ENCODE measurements at places on chromosomes 11 and 22. TPM values are rescaled to one million over a fixed set of nuclear protein-coding genes. Genes with fewer than 3 reads are reported as not detected.

DNA sequence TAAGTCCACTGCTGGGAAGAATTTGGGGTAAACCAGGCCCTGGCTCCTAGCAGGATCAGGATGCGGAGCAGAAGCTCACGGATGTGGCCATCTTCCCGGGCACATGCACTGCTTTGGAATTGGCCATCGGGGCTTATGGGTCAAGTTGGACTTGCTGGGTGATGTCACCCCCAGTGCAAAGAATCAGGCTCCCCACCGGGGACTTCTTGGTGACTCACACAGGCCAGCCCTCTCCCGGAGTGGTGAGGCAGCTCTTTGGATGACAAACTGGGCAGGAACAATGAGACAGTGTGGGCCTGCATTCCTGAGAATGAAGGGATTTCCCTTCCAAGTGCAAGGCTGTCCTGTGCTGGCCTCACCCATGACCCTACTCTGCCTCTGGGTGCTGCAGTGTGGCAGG is 128.8 kb upstream of the ANO1 start:
- no peak for DNase-seq

- DNase-seq = no peak
These were observed 53.6 kb downstream of the GRAMD4 start for GRCh38 chr22:46673662-46674236.

DNA sequence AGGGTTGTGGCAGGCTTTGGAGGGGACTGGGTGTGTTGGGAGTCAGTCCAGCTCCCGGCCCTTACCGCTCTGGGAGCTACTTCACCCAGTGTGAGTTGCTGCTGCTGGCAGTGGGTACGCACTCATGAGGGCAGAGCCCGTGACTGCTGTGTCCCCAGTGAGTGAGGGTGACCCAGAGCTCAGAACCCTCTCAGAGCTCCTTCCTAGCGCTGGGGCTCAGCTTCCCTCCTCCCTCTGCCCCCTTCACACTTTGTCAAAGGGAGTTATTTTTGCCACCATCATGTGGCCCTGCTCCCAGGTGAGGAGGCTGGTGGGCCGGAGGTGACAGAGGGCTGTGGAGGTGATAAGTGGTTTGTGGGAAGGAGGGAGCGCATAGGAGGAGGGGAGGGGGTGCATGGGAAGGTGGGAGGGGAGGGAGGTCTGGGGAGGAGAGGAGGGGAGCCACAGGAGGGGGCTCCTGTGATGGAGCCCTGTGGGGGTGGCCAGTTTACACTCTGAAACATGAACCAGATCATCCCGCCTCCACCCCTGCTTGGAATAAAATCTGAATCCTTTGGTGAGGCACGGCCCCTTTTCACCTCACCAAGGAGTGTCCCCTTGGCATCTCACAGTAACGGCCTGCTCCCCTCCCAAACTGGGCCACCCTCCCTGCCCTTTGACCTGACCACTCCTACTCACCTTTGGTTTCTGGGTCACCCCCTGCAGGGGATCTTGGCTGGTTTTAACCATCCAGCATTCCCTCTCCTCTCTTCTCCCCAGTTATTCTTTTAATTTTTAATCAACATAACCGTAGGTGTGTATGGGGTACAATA is 9.9 kb downstream of the NDUFV1 start:
- no peak for DNase-seq

DNA sequence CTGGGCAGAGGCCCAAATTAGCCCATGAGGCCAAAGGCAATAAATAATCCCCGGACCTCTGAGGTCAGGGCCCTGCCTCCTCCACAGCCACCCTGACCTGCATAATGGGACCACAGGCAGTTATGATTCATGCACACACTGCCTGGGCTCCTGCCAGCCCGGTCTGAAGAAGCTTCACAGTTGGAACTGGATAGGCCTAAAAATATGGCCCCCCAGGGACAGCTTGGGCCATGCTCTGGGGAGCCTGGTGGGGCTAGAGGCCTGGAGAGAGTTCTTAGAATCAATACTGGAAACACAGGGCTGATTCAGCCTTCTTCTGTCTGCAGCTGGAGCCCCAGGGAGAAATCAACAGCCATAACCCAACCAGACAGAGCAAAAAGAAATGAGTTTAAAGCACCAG is 112.8 kb upstream of the CADM1 start:
- DNase-seq = no peak

DNA sequence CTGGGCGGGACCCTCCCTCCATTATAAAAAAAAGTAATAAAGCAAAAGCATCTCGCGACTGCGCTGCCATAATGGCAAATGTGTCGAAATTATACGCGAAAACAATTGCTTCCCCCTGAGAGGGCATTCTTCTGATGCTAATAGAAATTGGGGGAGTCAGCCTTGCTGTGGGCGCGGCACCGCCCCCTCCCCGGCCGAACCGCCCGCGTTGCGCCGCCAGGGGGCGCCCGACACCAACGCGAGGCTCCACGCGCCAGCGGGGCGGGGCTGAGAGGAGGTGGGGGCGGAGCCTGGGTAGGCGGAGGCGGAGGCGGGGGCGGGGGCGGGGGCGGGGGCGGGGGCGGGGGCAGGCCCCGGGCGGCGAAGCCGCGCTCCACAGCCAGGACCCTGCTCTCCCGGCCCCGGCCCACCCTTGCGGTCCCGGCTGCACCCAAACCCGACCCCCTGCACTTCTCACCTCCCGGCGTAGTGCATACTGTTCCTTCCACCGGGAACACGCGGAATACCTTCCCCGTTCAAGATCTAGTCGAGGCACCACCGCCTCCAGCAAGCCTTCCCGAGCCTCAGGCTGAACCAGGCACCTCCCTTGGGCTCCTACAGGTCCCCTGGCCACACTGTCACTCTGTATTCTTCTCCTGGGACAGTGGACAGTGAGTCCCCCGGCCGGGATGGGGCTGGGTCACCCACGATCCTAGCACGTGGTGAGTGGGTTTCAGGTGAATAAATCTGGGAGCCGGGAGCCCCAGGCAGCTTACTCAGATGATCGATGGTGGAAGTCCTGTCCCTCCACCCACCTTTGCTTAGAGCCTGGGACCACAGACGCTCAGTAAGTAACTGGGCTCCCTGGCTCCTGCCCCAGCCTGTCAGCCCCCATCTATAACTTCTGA is 15.5 kb upstream of the UPK3A start:
- peak; percentile 95 for DNase-seq

DNA sequence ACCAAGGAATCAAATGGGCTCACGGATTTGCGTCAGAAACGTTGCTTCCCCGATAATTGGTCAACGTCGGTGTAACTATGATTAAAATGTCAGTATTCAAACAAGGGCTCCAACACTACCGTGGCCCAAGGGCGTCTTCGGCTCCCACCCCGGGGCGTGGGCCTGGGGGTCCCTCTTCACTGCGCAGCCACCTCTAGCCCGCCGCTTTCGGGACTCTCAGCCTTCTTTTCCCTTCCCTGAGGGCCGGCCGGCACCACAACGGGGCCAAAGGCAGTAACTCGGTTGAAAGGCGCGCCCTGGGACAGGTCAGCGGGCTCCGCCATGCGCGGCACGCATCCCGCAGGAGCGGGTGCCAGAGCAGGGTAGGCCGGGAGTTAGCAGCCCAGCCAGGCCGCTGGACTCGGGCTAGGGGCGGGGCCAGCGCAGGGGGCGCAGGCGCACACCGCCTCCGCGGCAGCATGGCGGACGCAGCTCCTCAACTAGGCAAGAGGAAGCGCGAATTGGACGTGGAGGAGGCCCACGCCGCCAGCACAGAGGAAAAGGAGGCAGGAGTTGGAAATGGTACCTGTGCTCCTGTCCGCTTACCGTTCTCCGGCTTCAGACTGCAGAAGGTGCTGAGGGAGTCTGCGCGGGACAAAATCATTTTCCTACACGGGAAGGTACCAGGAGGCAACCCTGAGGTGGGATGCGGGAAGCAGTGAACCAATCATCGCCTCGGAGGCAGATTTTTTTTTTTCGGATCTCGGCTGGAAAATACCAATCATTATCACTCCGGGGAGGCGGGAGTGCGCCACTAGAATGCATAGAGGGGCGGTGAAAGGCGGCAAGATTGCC is at the start of gene DCPS:
Gene DCPS (plus strand): TSS at position 438 of the 834 bp plus-strand sequence. CDS start 21 bp downstream, at position 459.
- peak; percentile 88 for DNase-seq

GRCh38 chr11:57512646-57513451 is 2.7 kb downstream of the SLC43A1 start:
- DNase-seq = no peak

DNA sequence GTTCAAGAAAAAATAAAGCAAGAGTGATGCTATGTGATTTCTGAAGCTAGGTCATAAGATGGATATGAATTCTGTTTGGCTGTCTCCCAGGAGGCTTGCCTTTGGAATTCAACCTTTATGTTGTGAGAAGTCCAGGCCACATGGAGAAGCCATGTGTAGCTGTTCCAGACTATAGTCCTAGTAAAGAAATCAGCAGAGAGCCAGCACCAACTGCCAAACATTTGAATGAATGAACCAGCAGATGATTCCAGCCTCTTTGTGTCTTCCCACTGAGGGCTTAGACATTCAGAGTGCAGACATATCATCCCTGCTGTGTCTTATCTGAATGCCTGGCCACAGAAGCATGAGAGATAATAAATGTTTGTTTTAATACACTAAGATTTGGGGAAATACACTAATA is 1150.6 kb downstream of the DLG2 start:
- DNase-seq = no peak

- DNase-seq = no peak
These were observed 213.9 kb upstream of the UBASH3B start for GRCh38 chr11:122441666-122442035.

GRCh38 chr11:46574656-46575055 is 19.2 kb downstream of the AMBRA1 start:
- no peak for DNase-seq

GRCh38 chr22:20299746-20300136 is 20.1 kb downstream of the DGCR6L start:
- peak; percentile 38 for DNase-seq

- peak; percentile 67 for DNase-seq
These were observed 9.0 kb upstream of the CCT8L2 start for GRCh38 chr22:16601437-16602223.

DNA sequence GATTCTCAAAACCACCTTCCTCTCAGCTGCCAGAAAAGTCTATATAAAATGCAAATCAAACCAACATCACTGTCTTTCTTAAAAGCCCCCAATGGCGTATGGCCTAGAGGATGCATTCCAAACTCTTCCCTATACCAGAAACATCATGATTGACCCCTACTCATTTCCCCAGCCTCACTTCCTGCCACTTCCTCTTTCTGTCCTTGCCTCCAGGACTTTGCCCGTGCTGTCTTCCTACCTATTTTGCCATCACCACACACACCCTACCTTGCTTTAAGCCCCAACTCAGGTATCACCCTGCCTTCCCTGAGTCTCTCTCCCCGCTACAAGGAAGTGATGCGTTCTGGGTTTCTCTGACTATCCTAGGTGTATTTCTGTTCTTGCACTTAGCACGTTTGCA is 8.1 kb downstream of the POU2AF2 start:
- no peak for DNase-seq

- DNase-seq = no peak
These were observed 53.6 kb downstream of the BCR start for GRCh38 chr22:23233752-23234408.

GRCh38 chr11:10602366-10602765 is 33.9 kb upstream of the LYVE1 start:
- DNase-seq = no peak

- no peak for DNase-seq
These were observed 10.8 kb downstream of the AHNAK start for GRCh38 chr11:62535802-62536201.

DNA sequence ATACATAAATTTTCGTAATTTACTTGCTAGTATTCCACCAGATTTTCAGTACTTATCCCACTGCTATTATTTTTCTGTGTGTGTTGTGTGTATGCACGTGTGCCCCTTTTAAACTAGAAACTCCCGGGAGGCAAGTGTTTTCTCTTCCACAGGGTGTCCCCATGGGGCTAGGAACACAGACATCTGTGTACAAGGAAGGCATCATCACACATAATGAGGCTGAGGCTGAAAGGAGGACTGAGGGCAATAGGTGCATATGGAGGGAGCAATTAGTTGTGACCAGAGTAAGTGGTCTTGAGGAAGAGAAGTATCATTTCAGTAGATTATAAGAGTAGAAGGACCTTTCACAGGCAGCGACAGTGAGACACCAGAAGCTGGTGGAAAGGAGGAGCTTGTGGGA is 2.1 kb upstream of the DPAGT1 start:
- no peak for DNase-seq

- DNase-seq = no peak
These were observed 1079.4 kb downstream of the BRD1 start for GRCh38 chr22:48748113-48748859.

GRCh38 chr11:46306296-46306853 is 28.9 kb downstream of the CREB3L1 start:
- no peak for DNase-seq

DNA sequence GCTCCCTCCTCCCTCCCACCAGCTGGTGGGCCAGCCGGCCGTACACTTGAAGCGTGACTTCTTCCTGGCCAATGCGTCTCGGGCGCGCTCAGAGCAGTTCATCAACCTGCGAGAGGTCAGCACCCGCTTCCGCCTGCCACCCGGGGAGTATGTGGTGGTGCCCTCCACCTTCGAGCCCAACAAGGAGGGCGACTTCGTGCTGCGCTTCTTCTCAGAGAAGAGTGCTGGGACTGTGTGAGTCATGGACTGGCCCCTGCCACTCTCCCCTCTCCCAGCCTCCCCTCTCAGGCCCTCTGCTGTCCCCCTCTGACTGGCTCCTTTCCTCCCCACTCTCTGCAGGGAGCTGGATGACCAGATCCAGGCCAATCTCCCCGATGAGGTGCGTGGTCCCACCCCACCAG is 24.7 kb downstream of the CAPN1 start:
- no peak for DNase-seq

- DNase-seq = peak; percentile 34
These were observed 1.5 kb downstream of the MAP6 start for GRCh38 chr11:75667255-75667830.

DNA sequence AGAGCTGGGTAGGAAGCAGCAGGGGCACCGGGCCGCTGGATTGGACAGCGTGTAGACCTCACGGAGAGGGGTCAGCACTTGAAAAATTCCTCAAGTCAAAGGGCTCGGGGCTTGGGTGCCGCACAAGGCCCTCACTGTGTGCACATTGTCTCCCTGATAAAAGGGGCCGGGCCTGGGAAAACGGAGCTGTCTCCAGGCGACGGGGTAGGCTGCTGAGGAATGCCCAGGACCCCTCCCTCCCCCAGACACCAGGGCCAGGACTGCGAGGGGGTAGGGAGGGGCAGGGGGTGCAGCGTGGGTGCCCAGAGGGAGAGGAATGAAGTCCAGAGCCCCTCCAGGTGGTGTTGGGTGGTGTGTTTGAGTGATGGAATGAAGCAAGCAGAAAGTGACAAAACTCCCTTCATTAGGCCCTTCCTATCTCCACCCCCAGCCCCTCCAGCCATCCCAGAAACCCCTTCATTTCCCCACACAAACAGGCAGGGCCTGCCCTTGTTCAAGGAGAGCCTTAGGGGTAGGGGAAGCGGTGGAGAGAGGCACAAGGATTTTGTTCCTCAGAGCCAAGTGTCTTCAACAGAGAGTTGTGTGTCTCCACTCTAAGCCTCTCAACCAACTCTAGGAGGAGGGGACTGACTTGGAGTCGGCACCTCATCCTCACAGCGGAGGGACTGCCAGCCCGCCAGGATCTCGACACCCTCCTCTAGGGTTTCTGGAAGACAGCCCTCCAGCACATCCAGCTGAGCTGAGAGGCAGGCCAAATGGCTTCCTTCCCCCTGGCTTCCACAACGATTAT is 63.9 kb downstream of the SYN3 start:
- DNase-seq = no peak

SLC35F2 gene
- 51.8 TPM for total RNA-seq

PNPLA5 gene
- total RNA-seq = under 0.01 TPM

SCGB2A2 gene
- total RNA-seq = not detected

LRRN4CL gene
- 0.82 TPM for total RNA-seq

JOSD1 gene
- total RNA-seq = 54.6 TPM

ESAM gene
- total RNA-seq = 3.7 TPM
